ENCODE measurements at places on chromosomes 5 and 9. TPM values are rescaled to one million over a fixed set of nuclear protein-coding genes. Genes with fewer than 3 reads are reported as not detected.

DNA sequence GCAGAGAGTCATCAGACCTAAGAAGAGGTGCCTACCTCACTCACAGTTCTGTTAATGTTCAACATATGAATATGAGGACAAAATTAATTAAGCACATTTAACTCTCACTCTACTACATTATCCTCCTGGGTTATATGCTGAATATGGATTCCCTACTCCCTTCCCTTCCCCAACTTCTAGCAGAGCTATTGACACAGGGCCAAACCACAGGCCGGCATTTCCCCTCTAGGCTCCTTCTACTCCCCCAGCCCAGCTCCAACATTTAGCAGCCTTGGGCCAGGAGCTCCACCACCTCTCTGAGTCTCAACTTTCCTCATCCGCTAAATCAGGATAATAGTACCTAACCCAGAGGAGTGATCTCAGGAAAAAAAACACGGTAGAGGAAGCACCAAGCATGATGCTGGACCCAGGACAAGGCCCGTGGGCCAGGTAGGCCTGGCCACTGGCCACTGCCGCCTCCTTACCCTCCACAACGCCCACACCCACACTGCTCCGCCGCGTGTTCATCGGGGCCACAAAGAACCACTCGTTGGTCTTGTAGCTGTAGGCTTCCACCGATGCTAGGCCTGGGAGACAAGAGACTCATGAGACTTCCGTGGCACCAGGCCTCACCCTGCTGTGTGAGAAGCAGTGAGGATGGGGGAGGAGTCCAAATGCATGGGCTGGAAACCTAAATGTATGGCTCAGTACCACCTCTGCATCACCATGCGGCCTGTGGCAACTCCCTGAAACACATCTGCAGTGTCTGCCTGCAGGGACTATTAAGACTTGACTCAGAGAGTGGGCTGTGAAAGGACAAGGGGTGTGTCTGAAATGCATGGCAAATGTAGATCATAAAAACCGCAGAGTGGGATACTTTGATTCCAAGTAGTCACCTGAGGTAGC is 98.8 kb downstream of the KLHL3 start:
- no peak for DNase-seq

GRCh38 chr9:123735376-123735775 is 194.6 kb downstream of the DENND1A start:
- DNase-seq = no peak

DNA sequence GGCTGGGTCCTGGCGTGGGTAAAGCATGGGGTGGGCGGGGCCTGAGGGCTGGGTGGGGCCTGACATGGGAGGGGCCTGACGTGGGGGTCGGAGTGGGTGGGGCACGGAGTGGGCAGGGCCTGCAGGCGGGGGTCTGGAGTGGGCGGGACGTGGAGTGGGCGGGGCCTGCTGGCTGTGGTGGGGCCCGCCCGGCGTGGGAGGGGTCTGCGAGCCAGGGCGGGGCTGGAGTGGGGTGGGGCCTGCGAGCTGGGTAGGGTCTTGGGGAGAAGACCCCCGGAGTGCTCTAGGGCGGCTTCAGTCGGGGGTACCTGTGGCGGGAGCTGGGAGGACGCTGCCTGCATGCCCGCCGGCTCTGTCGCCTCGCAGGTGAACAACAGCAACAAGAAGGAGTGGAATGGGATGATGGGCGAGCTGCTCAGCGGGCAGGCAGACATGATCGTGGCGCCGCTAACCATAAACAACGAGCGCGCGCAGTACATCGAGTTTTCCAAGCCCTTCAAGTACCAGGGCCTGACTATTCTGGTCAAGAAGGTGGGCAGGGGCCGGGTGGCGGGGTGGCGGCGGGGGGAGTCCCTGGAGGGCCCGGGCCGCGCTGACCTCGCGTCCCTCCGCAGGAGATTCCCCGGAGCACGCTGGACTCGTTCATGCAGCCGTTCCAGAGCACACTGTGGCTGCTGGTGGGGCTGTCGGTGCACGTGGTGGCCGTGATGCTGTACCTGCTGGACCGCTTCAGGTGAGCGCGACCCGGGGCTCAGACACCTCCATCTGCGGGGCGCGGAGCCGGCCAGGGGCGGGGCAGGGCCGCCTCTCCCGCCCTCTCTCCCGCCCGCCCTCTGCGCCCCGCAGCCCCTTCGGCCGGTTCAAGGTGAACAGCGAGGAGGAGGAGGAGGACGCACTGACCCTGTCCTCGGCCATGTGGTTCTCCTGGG is 8.0 kb downstream of the LRRC26 start:
- DNase-seq = no peak

TLX3 gene
- not detected for polyA plus RNA-seq

- no peak for DNase-seq
Measured at GRCh38 chr5:82309091-82309531, 31.0 kb upstream of the RPS23 start.

PLAC8L1 gene
- polyA plus RNA-seq = 2.4 TPM

DNA sequence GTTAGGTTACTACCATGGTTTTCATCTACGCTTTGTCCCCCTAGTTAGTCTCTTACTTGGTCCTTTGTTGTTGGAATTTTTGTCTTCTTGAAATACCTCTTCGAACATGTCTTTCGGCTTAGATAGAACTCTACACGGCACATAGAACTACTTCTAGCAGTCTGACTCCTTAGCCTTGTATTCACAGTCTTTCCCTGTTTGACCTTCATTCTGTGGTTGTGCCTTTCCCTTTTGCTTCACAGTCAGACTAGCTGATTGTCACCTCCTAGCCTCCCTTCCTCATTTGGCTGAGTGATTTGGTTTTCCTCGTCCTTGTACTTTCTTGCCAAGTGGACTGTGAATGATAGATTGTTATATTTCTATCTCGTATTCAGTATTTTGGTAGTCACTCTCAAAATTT is 10.7 kb downstream of the SMAD5 start:
- no peak for DNase-seq

ZNF608 gene
- polyA plus RNA-seq = 83.4 TPM

DNA sequence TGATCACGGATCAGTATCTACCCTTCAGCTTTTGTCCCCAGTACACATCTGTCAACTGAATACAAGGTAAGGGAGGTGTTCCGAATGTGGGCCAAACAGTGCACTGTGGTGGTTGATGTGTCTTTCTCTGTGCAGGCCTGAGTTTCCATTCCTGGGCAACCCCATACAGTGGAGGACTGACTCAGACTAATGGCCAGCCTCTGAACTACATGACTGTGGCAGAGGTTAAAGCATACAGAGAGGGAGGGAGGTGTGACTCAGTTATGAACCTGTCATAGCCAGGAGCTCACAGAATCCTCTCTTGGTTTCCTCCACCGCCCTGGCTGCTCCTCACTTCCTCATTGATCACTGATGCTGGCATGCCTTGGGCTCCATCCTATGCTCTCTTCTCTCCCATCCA is 136.4 kb upstream of the TAS2R1 start:
- no peak for DNase-seq

GRCh38 chr9:21244836-21245235 is 5.0 kb upstream of the IFNA14 start:
- DNase-seq = no peak

DNA sequence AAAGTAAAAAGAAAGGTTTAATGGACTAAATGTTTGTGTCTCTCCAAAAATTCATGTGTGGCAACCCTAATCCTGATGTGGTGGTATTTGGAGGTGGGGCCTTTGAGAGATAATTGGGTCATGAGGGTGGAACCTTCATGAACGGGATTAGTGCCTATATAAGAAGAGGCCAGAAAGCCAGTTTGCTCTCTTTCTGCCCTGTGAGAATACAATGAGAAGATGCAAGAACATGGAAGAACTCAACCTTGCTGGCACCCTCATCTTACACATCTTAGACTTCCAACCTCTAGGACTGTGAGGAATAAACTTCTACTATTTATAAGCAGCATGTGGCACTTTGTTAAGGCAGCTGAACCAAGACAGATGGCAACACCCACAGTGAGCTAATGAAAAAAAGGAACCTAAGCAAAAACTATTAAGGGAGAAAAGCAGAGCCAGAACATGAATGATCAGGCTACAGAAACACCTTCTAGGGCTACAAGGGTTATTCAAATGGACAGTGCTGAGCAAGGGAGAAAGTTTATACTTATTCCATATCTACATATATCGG is 159.5 kb downstream of the PLK2 start:
- no peak for DNase-seq

GRCh38 chr5:72065751-72066255 is 41.5 kb upstream of the MAP1B start:
- DNase-seq = peak; percentile 21

GRCh38 chr5:41336471-41336870 is 123.1 kb upstream of the C6 start:
- DNase-seq = no peak

GRCh38 chr5:57505272-57506200 is 22.9 kb upstream of the ACTBL2 start:
- no peak for DNase-seq

- DNase-seq = no peak
Measured at GRCh38 chr9:29966247-29966646, 2393.0 kb upstream of the C9orf72 start.

PNPLA7 gene
- polyA plus RNA-seq = 3.7 TPM

MTX3 gene
- 37.3 TPM for polyA plus RNA-seq

PCDHGB7 gene
- polyA plus RNA-seq = 17.3 TPM

- DNase-seq = no peak
Measured at GRCh38 chr9:110919609-110920008, 118.7 kb downstream of the LPAR1 start.

DNA sequence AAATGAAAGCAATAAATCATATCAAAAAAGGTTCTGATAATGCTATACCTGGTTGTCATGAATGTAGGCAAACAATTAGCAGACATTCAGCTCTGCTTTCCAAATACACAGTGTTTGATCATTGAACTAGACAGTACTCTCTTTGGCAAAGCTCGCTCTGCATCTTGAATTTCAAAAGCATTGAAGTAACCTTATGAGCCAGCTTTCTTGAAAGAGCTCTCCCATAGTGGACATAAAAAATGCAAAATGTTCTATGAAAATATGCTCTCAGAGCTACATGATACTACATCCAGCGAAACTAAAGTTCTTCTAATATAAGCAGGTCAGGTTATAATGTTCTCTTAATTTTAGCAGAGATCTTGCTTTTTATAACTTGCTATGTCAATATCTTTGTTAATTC is 533.4 kb downstream of the CSNK1G3 start:
- no peak for DNase-seq

- DNase-seq = no peak
Measured at GRCh38 chr5:36105819-36106218, 39.1 kb upstream of the UGT3A2 start.

PCDHA1 gene
- polyA plus RNA-seq = not detected

GNA14 gene
- 16.6 TPM for polyA plus RNA-seq

PCDHA3 gene
- 0.47 TPM for polyA plus RNA-seq

DNA sequence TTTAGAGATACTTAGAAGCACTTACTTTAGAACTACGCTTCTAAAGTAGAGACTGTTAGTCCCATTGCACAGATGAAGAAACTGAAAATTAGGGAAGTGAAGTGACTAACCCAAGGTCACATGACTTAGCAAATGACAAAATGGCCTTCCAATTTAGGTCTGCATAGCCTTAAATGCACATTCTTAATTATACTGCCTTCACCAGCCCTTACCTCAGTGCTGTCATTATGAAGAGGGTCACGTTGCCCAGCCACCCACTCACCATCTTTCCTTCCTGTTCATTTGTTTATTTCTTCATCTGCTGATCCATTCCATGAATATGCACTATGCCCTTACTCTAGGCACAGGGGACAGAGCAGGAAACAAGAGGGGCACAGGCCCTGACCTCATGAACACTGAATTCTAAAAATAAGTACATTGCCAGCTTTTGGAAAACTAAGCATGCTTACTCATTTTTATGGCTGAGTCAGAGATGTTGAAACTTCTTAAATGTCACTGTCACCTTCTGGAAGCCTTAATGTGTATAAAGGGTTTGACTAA is 8.6 kb downstream of the HAVCR2 start:
- DNase-seq = no peak

PCDHGA7 gene
- polyA plus RNA-seq = 2.2 TPM

CKMT2 gene
- polyA plus RNA-seq = 10.3 TPM

GRCh38 chr5:160280384-160281095 is 31.8 kb downstream of the CCNJL start:
- DNase-seq = no peak

- DNase-seq = no peak
Measured at GRCh38 chr5:9624196-9624947, 5.8 kb downstream of the TAS2R1 start.

BSPRY gene
- polyA plus RNA-seq = 7.8 TPM

GRCh38 chr5:157994906-157995519 is 136.1 kb upstream of the CLINT1 start:
- DNase-seq = peak; percentile 70

GRCh38 chr5:125463466-125464092 is 717.1 kb upstream of the ZNF608 start:
- DNase-seq = no peak

PCDHB5 gene
- 7.5 TPM for polyA plus RNA-seq

Data from left kidney (tissue), 8 donors.